GF-D8 (cell line): ENCODE measurements at places on chromosomes 16 and 17.

- no peak for DNase-seq
Observed at GRCh38 chr16:46715769-46716305, 26.4 kb downstream of the ORC6 start.

DNA sequence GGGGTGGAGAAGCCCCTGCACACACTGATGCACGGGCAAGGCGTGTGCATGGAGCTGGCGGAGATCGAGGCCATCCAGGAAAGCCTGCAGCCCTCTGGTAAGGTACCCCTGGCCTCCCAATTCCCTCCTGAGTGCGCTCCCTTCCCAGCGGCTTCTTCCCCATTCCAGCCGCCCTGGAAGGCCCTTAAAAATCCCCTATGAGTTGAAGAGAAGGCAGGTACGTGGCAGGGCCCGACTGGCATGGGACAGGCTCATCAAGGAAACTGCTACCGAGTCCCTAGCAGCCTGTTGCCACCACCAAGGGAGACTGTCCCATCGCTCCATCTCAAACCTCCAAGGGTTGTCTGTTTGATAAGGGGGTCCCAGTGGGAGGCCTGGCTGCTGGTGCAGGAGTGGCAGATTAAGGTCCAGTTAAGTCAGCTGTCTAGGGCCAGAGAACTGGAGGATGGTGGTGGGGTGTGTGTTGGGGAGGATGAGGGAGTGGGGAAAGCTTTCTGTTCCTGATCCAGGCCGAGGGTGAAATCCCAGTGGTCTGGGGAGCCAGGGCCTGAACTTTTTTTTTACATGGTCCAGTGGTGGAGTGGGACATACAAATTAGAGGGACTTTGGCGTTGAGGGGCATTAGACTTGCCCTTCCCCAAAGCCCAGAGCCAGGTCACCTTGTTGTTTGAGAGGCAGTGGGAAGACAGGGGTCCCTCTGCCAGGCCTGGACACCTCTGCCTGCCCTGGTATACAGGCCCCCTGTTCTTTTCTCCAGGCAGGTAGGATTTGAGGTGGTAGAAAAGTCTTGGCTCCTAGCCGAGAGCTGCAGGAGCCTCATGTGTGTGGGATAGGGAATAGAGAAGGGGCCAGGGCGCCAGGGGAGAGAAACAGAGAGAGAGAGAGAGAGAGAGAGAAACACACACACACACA, 994 bp downstream of the IGFBP4 start:
- no peak for DNase-seq

GRCh38 chr16:2473999-2474876, 689 bp upstream of the TBC1D24 start:
- no peak for DNase-seq

DNA sequence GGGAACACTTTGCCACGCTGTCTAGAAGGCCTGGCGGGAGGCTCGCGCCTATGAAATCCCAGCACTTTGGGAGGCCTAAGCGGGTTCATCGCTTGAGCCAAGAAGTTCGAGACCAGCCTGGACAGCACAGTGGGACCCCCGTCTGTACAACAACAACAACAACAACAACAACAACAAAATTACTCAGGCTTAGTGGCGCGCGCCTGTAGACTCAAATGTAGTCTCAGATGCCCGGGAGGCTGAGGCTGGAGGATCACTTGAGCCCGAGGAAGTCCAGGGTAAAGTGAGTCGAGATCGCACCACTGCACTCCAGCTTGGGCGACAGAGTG, 297 bp upstream of the SLFN13 start:
- DNase-seq: no peak

DNA sequence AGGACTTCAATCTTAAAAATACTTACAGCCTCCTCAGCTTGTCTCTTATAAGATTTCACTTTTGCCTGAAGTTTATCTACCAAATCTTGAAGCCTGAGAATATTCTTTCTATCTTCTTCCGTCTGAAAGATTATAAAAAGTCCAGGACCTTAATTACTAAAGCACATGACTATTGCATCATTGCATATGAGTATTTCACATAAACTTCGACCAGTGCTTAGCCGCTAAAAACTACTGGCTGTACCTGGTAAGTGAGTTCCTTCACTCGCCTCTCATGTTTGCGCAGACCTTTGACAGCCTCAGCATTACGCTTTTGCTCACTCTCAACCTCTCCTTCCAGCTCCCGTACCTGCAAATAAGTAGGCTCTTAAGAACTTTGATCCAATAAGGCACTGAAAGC, 4.7 kb upstream of the MYH1 start:
- DNase-seq: no peak

DNA sequence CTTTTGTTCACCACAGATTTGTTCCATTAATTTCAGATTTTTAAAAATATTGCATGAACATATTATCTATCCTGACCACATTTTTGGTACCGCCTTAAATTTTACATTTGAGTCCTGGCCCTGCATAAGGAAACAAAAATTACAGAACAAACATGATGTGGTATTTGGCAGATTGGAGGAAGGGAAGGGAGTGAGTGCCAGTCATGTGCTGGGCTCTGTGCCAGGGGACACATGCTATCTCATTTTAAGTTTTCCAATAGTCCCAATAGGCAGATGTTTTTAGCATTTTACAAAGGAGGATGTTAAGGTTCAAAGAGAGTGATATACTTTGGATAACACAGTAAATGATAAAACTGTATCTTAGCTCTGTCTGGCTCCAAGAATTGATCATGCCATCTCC, 185.1 kb downstream of the CDK5R1 start:
- no peak for DNase-seq
